ENCODE measurements at places on chromosomes 16 and 17. TPM values are rescaled to one million over a fixed set of nuclear protein-coding genes. Genes with fewer than 3 reads are reported as not detected.

Gene NAGPA
- 20.6 TPM for total RNA-seq

Gene KRT39
- total RNA-seq, result not detected

Gene PPP1R27
- total RNA-seq, result not detected

Gene UTS2R
- not detected for total RNA-seq

Gene CA10
- total RNA-seq, result 0.27 TPM

Gene NFE2L1
- 158 TPM for total RNA-seq

Gene NKD1
- 2.3 TPM for total RNA-seq

Gene FAM222B
- total RNA-seq, result 35.4 TPM

Gene SPATA22
- total RNA-seq, result not detected

Gene KRT13
- not detected for total RNA-seq

Gene HIC1
- total RNA-seq, result 7.0 TPM

Gene SMTNL2
- 0.27 TPM for total RNA-seq

Gene MYH2
- total RNA-seq, result not detected

Gene FBXO39
- total RNA-seq, result not detected

Gene CMTR2
- total RNA-seq, result 16.0 TPM

Gene NOXO1
- 80.1 TPM for total RNA-seq

Gene KRTAP9-4
- not detected for total RNA-seq

Gene KRT31
- not detected for total RNA-seq

Gene NEUROD2
- total RNA-seq, result not detected

Gene VPS25
- 105 TPM for total RNA-seq

Gene SHISA6
- total RNA-seq, result 0.45 TPM

Gene PPY
- total RNA-seq, result not detected

Gene IKZF3
- 2.0 TPM for total RNA-seq

Gene KCNJ12
- total RNA-seq, result 2.2 TPM

Gene FOXN1
- 0.32 TPM for total RNA-seq

Gene MLYCD
- total RNA-seq, result 5.5 TPM

Gene TVP23B
- total RNA-seq, result 53.1 TPM

Gene LPO
- total RNA-seq, result not detected

Gene COTL1
- 79.1 TPM for total RNA-seq

Gene ZPBP2
- total RNA-seq, result not detected

Gene IL21R
- 0.91 TPM for total RNA-seq

Gene CLEC18A
- total RNA-seq, result 0.32 TPM

Gene STX1B
- total RNA-seq, result 0.52 TPM

Gene CLDN6
- 1.2 TPM for total RNA-seq

Gene VTN
- 1.8 TPM for total RNA-seq

Gene CTRB2
- not detected for total RNA-seq

Gene MYH8
- not detected for total RNA-seq

Gene CLEC19A
- not detected for total RNA-seq

Gene PSMC3IP
- total RNA-seq, result 11.6 TPM

Gene TAC4
- total RNA-seq, result not detected

Gene CPNE7
- 0.19 TPM for total RNA-seq
